Regular cardiac myocyte (primary cell): ENCODE measurements at places on chromosomes 1 and 21. TPM values are rescaled to one million over a fixed set of nuclear protein-coding genes. Genes with fewer than 3 reads are reported as not detected.

The TESK2 gene
- total RNA-seq = 0.96 and 2.5 TPM in 2 replicates

The TEDDM1 gene
- not detected in 2 replicates for total RNA-seq

The FCRL6 gene
- not detected in 2 replicates for total RNA-seq

The CDKN2C gene
- 15.8 and 38.5 TPM in 2 replicates for total RNA-seq
